Left cardiac atrium (tissue), 4 donors: ENCODE measurements at places on chromosomes 5 and 9. TPM values are rescaled to one million over a fixed set of nuclear protein-coding genes. Genes with fewer than 3 reads are reported as not detected.

DNA sequence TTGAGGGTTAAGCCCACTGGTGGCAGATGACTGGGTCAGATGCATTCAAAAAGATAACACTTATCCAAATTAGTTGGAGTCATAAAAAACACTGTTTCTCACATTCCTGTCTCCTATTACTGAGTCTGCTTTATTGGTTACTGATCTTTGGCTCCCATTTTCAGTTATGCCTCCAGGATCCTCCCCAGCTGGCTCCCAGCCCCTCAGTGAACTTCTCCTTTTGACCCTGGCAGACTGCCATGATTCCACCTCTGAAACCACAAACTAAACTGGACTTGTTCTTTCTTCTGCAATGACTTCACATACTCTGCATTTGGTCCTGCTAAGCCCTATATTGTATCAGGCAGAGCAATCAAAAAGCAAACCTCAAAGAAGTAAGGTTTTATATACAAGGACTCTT lies 860.8 kb upstream of the DMAC1 start:
- DNase-seq: peak; percentile 45

GRCh38 chr9:124212381-124213050 lies 45.2 kb upstream of the NEK6 start:
- no peak for DNase-seq

- no peak for DNase-seq
These were observed 134.2 kb downstream of the CDH10 start for GRCh38 chr5:24510523-24510988.

DNA sequence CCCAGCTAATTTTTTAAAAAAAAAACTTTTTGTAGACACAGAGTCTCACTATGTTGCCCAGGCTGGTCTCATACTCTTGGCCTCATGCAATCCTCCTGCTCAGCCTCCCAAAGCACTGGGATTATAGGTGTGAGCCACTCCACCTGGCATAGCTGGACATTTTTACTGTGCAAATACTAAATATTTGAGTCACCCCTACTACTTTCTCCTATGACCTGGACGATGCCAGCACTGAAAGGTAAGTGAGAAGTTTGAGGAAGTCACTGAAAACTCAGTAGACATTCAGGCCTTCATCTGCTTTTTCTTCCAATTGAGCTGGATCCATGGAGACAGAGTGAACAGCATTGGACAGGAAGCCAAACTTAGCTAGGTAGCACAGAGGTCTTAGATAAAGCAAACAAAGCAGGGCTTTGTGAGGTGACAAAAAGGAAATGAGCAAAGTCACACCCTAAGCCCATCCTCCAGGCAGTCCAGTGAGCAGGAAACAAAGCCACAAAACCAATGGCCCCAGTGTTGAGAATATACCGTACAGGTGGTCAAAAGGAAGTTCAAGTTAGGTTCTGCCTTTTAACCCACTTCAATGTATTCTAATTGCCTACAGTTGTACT lies 192.6 kb upstream of the RASA1 start:
- no peak for DNase-seq

- DNase-seq: peak; percentile 57
These were observed 13.0 kb upstream of the ABLIM3 start for GRCh38 chr5:149128023-149128875.

DNA sequence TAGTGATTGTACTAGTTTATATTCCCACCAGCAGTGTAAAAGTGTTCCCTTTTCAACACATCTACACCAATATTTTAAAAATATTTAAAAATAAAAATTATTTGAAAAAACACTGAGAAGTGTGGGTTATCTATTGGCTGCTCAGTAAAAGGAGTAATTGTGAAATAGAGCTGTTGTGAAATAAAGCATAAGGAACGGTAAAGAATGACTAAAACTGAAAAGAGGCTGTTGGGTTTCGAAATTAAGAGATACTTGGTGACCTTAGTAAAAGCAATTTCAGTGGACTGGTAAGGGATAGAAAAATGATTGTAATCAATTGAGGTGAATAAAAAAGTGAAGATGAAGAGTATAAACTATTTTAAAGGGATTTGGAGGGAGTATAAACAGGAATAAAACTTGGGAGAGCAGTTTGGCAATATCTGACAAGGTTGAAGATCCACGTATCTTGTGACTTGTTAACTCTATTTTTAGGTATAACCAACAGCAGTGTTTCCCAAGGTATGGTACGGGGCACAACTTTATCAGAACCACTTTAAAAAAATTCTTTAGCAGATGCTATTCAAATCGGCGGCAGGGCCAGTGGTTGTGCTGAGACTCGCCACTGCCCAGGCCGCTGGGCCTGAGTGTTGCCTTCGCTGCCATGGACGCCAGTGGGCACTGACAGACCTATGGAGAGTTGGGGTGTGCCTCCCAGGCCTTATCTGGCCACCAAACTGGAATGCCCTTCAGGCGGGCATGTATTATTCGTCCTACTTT lies 63.3 kb downstream of the TMEM38B start:
- no peak for DNase-seq

DNA sequence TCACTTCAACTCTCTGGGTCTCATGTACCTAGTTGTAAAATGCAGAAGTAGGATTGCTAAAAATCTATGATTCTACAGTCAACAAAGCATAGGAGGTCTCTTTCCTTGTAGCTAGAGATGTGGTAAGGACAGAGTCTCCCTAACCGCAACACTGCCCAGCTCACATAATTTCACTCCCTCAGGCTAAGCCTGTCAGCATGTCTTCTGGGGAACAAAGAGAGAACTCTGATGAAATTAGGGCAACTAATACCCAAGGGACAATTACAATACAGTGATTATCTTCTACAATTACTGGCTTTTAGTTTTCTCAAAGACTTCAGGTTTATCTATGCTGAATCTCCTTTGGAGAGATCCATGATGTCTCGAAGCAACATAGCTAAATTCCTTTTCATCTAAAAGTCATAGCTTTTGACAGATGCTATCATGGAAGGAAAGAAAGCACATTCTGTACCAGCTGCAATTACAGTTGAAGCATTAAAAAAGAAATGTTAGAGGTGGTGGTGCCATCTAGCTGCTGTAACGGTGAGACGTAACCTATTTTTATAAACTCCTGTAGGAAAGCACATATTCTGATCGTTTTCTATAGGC lies 141.1 kb upstream of the TARS1 start:
- no peak for DNase-seq

- DNase-seq: peak; percentile 48
These were observed 20.2 kb downstream of the SLC22A5 start for GRCh38 chr5:132389585-132390286.

DNA sequence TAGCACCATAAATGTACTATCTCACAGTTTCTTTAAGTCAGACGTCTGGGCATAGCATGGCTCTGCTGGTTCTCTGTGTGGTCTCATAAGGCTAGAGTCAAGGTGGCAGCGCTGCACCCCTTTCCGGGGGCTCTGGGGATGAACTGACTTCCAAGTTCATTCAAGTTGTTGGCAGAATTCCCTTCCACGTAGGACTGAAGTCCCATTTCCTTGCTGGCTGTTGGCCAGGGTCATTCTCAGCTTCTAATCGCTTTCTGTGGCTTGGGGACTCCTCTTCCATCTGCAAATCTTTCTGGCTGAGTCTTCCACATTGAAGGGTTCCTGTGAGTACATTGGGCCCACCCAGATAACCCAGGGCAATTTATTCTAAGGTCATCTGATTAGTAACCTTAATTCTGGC lies 211.0 kb downstream of the AGTPBP1 start:
- DNase-seq: no peak

Gene FAXDC2
- total RNA-seq: 10.1 TPM

Gene INSL6
- total RNA-seq: not detected
